ENCODE measurements at places on chromosomes 4 and X.

GRCh38 chr4:128665514-128665913 lies 144.0 kb upstream of the JADE1 start:
- no peak for DNase-seq

- DNase-seq: no peak
These were observed 341.7 kb upstream of the NDST3 start for GRCh38 chr4:117692538-117692937.

DNA sequence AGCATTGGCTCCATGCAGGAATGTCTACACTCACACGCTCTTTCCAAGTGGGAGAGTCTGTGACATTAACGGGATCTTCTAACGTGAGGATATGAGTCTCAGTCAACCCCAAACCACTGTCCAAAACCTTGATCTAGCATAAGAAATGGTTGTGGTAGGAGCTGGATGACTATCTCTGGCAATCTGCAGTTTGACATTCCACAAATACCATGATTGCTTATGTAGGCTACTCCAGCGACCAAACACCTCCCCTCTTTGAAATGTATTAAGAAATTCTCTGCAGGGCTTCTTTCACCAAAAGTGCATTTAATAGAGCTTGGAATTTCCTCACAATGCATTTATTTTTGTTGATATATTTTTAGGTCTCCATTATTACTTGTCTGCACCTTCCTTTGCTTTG lies 14.1 kb upstream of the STX18 start:
- DNase-seq: no peak

- no peak for DNase-seq
These were observed 45.0 kb downstream of the PIR start for GRCh38 chrX:15448010-15448639.

DNA sequence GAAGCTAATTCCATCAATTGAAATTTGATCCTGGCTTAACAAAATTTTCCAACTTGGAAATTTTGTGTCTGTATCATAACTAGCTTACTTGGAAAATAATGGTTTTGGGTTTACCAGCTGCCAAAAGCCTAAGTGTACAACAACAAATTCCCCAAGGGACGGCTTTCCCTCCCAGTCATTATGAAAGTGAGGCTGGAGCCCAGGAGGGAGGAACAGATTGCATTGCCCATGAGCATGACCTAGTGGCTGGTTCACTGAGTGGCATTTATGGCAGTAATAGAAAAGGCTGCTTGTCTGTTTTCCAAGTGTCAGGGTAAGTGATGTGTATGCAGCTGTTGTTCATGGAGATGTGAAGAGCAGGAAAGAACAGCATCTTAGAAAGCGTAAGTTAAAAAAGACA lies 70.8 kb upstream of the HHIP start:
- DNase-seq: no peak

GRCh38 chr4:69497886-69498395 lies 2.2 kb upstream of the UGT2B4 start:
- no peak for DNase-seq

DNA sequence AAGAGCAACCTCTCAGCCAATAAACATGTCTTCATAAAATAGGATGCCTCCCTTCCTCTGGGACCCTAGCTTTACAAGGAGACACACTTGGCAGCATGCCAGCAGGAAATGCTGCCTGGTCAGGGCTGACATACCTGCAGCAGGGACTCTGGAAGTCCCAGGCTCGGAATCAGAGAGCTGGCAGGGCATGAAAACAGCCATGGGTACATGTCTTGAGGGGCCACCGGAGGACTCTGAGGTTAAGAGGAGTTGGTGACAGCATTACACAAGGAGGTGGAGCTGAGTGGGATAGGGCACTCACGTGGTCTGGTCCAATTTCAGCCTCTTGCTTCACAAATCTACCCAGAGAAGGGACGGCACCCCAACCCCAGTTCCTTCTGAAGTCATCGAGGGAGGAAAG lies 15.7 kb downstream of the MSX1 start:
- no peak for DNase-seq

GRCh38 chrX:13091111-13091765 lies 46.8 kb upstream of the FAM9C start:
- DNase-seq: no peak

DNA sequence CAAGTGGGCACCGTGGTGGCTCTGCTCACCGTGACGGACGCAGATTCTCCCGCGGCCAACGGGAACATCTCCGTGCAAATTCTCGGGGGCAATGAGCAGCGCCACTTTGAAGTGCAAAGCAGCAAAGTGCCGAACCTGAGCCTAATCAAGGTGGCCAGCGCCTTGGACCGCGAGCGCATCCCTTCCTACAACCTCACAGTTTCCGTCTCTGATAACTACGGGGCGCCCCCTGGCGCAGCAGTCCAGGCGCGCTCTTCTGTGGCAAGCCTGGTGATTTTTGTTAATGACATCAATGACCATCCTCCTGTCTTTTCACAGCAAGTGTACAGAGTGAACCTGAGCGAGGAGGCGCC lies 2.7 kb downstream of the FAT4 start:
- DNase-seq: no peak

DNA sequence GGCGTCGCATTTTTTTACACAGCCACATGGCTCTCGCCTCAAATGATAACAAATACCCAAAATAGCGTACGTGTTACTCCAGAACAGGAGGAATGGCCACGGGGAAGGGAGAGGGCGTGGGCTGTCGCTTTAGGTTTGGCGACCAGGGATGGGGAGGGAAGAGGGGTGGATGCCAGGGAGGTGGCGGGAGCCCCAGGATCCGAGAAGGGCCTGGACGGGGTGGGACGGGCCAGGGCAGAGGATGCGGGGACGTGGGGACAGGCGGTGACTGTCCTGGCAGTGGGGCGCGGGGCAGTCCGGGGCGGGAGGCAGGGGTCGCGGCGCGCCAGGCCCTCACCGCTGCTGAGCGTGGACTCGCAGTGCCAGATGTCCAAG lies 631 bp downstream of the TMEM47 start:
- DNase-seq: no peak

- DNase-seq: no peak
These were observed 158.7 kb downstream of the BTC start for GRCh38 chr4:74635490-74636123.

DNA sequence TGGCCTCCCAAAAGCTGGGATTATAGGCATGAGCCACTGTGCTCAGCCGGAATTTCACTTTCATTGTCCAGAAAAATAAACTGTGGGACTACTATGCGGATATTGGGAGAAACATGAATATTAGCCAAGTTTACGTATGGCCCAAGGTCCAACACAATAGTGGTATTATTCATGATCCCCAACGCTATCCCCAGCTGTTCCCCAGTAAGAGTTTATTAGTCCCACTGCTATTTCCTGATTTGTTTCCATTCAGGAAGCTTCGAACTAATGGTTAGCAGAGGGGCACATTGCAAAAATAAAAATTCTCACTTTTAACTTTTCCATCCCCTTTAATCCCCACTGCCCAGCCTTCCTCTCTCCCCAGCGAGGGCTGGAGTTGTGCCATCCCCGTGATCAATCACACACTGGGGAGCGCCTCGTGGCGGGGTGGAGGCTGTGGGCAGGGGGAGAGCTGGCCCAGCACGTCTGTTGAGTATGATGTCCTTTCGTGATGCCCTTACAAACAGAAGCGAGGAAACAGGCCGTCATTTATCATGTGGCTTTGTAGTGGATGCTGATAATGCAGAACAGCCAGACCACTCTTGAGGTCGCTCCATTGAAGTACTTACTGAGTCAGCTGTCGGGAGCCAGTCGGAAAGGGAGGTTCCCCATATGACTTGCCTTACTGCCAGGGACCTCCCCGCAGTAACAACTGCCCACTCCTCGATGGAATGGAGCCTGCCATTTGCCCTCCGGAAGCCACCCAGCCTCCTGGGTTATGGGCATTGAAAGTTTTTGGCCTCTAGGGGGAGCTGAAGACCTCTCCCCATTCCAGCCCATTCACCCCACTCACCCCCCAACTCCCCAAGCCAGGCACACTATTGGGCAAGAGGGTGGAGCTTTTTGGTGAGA lies 117.0 kb downstream of the KDR start:
- no peak for DNase-seq

GRCh38 chr4:30068234-30068633 lies 651.9 kb upstream of the PCDH7 start:
- DNase-seq: no peak

- DNase-seq: no peak
These were observed 135.4 kb downstream of the CRLF2 start for GRCh38 chrX:1076871-1077651.

GRCh38 chr4:38856046-38856445 lies 571 bp downstream of the TLR6 start:
- DNase-seq: no peak

DNA sequence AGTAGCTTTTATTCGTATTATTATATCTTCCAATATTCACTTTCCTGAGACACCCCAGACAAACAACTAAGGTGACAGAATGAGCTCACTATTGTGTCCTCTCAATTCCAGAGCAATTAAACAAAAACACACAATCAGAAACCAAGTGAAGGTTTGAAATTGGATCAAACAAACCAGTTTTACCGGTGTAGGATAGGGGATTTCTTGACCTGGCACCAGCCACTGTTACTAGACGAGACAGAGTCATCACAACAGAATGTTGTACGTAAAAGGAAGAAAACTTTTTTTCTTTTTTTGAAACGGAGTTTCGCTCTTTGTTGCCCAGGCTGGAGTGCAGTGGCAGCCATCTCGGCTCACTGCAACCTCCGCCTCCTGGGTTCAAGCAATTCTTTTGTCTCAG lies 43.7 kb downstream of the LDOC1 start:
- no peak for DNase-seq

DNA sequence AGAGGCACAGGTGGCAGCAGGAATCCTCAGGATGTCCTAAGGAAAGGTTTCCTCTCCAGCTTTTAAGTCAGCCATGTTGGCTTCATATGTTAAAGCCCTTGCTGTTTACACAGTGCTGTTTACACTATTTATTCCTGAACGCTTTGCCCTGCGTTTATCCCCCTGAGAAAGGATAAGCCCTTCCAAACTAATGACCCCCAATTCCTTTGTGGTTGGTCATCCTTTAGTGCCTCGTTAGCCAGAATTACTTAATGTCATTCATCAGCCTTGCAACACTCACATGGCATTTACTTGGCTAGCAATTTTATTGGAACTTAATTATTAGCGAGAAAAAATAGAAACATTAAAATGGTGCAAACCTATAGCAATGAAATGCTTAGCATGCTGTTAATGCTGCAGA lies 23.8 kb downstream of the VCX2 start:
- DNase-seq: no peak

- DNase-seq: no peak
These were observed 74.6 kb upstream of the NALF2 start for GRCh38 chrX:69429339-69430015.

Measured in T-helper 9 cell (primary cell).